ENCODE measurements at places on chromosomes 5 and 9.

DNA sequence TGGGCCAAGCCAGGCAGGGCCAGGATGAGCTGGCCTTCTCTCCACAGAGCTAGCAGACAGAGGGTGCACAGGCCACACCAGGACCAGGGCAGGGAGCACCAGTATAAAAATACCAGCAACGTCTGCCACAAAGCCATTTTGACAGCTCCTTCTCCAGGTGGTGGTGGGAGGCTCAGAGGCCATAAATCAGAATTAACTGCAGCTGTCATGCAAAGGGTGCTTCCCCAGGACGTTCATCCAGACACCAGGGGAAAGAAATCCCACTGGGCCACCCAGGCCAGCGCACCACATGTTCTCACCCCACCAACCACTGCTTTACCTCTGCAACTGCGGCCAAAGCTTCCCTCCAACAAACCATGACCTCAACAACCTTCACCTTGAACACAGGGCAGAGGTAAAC lies 403.7 kb upstream of the TRPC7 start:
- no peak for DNase-seq

DNA sequence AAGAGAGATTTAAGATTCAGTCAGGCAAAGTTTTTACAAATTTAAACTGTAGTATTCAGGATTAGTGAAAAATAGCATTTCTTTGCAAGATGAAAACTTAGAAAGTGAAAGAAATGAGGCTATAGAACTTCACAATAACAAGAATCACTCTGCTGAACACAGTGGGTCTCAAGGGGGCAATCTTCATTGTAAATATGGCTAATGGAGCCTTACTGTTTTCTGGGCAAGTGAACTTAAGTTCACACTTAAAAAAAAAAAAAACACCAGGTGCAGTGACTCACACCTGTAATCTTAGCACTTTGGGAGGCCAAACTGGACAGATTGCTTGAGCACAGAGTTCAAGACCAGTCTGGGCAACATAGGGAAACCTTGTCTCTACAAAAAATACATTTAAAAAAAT lies 175.9 kb upstream of the SNX2 start:
- DNase-seq = no peak

DNA sequence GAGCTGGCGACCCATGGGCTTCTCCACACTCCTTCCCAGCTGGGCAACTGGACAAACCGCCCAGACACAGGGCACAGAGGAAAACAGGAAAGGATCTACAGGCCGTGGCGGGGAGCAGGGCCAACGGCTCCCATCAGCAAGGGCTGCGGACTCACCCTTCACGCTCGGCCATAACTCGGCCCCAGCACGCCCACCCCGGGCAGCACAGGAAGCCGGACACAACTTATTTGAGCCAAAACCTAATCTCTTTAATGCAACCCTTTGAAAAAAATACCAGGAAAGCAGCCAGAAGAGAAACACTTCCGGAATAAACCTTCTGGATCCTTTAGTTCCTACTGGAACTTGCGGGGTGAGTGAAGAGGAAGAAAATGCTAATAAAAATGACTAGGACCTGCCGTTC lies 59.9 kb downstream of the VAV2 start:
- no peak for DNase-seq

DNA sequence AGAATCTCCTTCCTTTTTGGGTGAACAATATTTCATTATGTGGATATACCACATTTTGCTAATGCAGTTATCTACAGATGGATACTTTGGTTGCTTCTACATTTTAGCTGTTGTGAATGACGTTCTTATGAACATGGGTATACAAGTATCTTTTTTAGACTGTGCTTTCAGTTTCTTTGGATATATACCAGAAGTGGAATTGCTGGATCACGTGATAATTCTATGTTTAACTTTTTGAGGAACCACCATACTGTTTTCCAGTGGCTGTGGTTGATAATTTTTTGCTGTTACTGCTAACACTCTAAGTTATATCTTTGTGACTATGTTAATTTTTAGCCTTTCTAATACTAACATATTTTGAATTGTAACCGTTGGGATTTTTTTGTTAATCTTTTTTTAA lies 12.5 kb downstream of the WDR70 start:
- no peak for DNase-seq

GRCh38 chr5:172592881-172593280 lies 48.2 kb upstream of the NEURL1B start:
- DNase-seq = no peak

DNA sequence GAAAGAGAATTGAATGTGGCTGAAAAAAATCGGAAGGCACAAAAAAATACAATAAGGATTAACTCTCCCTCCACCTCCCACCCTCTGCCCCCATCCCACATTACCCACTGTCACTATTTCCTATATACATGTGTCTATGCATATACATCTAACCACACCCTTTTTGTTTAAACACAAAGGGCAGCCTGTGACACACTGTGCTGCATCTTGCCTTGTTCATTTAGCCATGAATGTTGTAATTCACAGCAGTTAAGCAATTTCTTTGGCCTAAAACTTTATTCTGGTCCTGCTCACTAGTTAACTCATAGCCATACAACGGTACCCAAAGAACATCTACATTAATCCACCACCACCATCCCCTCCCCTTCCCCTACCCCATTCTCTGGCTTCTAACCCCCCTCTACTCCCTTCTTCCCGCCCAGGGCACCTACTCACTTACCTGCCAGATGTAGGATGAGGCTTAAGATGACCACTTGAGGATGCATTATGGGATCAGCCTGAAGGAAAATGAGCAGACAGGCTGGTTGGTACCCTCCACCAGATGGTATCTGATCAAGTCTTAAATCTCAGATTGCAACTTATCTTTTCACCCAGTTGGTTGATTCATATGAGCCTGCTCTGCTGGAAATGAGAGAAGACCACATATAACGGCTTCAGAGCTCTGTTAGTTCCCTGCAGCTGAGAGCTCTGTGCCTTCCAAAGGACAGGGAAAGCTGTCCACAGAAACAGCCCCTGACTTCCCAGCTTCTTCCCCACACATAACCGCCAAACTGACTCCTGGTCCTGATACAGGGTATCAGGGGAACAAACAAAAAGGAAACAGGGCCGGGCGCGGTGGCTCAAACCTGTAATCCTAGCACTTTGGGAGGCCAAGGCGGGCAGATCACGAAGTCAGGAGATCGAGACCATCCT lies 1.2 kb downstream of the HAVCR1 start:
- DNase-seq = no peak

- no peak for DNase-seq
Measured at GRCh38 chr5:115350894-115351293, 54.4 kb upstream of the CCDC112 start.

- DNase-seq = no peak
Measured at GRCh38 chr9:21016701-21017491, 14.5 kb downstream of the HACD4 start.

DNA sequence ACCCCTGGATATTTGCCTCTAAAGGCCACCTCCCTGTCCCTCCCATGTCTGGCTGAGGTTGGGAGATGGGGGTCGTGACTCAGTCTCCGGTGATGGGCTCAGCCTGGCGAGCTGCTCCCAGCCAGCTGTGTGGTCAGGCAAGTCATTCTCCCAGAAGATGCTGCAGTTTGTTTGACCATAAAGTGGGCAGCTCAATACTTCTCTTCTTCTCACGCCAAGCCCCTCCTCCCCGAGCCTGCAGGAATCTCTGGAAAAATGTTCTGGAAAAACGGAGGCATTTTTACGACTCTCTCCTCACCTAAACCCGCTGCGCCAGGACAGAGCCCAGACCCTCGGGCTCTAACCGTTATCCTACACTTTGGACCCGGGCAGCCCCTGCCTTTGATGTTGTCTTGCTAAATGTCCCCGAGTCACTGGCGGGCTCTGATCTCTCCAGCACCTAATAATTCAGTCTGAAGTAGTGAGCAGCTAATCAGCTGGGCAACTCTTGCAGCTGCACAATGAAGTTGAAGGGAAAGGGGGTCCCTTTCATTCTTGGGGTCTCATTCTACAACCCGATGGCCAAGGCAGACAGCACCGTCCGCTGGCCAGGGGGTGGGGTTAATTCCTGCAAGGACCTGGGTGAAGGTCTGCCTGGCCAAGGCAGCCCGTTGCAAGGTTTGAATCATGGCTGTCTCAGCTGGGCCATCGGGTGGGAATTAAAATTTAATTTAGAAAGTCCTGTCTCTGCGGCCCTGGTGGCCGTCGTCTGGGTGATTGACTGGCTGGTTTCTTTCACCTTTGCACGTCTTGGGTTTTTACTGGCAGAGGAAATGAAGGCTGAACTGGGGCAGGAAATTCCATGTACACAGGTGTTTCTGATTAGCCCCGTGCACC lies 12.3 kb downstream of the DCANP1 start:
- DNase-seq = no peak

DNA sequence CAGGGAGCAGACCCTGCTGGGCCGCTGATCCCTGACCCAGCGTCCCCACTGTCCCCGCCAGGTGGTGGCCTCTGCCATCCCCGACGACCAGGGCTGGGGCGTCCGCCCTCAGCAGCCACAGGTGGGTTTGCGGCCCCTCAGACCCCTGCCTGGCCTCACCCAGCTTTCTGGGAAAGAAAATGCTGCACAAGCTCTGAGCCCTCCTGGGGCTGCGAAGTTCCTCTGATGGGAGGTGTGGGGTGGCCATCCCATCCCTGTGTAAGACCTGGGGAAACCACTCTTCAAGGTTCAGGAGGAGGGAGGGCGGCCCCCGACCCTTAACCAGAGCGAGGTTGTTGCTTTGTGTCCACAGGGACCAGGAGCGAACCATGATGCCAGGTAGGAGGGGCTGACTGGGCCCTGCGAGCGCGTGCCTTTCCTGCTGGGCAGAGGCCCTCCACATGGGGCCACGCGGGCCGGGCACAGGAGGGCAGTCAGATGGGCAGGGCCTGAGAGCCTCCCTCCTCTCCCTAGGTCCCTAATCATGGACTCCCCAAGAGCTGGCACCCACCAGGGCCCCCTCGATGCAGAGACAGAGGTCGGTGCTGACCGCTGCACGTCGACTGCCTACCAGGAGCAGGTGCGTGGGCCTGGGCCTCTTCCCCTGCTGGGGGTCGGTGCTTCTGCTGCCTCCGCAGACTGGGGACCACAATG lies 7.7 kb downstream of the NOXA1 start:
- no peak for DNase-seq

DNA sequence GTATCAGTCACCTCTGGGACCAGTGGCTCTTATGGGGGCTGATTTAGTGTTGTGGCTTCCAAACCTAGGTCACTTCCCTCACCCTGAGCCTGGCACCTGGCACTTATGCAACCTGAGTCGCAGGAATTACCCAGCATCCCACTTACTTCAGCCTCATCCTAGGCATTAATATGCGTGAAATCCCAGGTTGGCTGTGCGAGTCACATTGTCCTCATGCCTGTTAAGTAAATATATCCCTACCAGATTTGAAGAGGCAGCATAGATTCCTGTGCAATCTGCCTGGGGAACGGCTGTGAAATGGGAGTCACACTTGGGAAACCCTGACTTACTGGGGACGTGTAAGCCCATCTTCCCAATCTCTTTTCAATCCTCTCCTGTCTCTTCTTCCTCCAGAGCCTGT lies 42.7 kb upstream of the AKNA start:
- DNase-seq = no peak

DNA sequence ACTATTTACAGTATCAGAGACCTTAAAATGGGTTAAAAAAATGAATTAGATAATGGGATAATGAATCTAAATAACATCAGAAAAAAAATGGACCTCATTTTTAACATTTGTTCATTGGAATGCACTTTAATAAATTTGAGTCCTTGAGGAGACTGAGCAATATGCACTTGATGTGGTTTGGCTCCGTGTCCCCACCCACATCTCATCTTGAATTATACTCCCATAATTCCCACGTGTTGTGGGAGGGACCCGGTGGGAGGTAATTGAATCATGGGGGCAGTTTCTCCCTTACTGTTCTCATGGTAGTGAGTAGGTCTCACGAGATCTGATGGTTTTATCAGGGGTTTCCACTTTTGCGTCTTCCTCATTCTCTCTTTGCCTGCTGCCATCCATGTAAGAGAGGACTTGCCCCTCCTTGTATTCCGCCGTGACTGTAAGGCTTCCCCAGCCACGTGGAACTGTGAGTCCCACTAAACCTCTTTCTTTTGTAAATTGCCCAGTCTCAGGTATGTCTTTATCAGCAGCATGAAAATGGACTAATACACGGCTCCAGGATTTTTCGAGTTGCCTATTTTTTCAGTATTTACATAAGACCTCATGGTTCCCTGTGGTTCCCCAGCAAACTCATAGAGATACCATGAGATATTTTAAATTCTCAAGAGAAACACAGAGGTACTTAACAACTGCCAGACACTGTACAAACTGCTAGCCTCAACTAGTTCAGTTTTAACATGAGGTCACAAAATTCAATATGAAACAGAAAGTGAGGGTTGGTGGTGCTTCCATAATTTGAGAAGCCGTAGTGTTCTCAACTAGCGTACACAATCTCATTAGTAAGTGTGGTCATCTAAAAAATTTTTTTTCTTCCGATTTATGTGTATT lies 128.3 kb downstream of the TLE1 start:
- no peak for DNase-seq

- no peak for DNase-seq
Measured at GRCh38 chr5:2207416-2208238, 324.9 kb upstream of the IRX4 start.

DNA sequence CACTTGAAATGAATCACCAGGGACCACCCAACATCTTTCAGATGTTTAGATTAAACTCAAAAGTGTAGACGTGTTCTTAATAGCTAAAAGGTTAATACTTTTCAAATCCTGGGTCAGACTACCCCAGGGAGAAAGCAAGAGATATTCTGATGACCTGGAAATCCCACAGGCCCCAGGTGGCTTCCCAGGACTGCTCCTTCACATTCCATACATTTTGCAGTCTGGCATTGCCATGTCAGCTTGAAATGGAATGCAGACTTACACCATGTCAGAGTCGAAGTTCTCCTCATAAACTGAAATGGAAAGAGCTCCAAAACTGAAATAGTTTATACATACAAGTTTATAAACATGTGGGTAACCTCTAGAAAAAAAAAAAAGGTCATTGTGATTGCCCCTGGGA lies 61.5 kb downstream of the TMEM167A start:
- no peak for DNase-seq

DNA sequence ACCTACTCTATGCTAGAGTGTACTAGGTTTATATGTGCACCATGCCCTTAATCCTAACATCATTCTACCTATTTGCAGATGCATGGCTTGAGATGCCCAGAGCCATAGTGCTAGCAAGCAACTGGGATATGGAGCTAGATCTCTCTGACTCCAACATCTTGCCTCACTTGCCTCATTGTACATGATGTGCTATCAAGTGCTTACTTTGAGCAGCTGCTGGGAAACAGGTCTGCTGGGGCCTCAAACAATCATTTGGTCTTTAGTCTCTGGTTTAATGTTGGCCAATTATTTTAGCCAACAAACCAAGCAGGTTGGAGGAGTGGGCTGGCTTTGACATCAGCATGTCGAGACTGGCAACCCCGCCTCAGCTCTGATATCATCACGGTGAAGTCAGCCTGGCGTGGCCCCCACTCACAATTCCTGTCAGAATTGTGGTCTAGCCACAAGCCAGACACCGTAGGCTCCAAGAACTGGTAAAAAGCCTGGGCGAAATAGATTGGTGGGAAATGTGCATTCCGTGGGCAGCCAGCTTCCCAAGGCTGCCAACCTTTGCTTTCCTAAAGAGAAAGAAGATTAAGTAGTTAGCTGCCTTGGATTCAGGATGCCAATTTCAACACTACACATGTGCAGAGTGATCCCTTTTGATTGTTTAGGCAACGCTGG lies 21.1 kb upstream of the GAS1 start:
- no peak for DNase-seq

GRCh38 chr9:125103770-125104460 lies 39.4 kb downstream of the SCAI start:
- no peak for DNase-seq

- no peak for DNase-seq
Measured at GRCh38 chr5:98602534-98603112, 170.8 kb upstream of the RGMB start.

GRCh38 chr9:89477811-89478630 lies 19.9 kb downstream of the SEMA4D start:
- no peak for DNase-seq
